Left ventricle myocardium superior (tissue), 1 donor: ENCODE measurements at places on chromosomes 7 and 10. TPM values are rescaled to one million over a fixed set of nuclear protein-coding genes. Genes with fewer than 3 reads are reported as not detected.

GRCh38 chr7:67671006-67671548 is 674.4 kb downstream of the TYW1 start:
- DNase-seq = no peak

DNA sequence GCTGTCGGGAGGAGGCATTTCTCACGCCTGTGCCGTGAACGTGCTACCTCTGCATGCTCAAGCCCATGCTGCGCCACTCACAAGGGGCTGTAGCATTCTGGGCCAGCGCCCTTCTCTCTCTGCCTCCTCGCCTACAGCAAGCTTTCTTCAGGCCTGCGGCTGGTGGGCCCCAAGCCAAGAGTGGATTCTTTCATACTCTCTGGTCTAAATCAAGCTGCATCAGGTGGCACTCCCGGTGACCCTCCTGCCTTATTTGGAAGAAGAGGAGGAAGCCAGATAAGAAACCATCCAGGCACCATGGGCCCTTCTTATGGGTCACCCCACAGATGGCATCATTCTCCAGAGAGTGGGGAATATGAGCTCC is 86.7 kb upstream of the DUSP5 start:
- DNase-seq = peak; percentile 66

- no peak for DNase-seq
Measured at GRCh38 chr7:3206101-3206500, 95.0 kb upstream of the SDK1 start.

DPYSL4 gene
- 45.2 TPM for total RNA-seq
